ENCODE measurements at places on chromosomes 6 and 20.

- DNase-seq = no peak
These were observed 113.3 kb upstream of the SLC2A12 start for GRCh38 chr6:134165561-134166201.

- no peak for DNase-seq
These were observed 71.3 kb upstream of the EYA4 start for GRCh38 chr6:133169901-133170300.

DNA sequence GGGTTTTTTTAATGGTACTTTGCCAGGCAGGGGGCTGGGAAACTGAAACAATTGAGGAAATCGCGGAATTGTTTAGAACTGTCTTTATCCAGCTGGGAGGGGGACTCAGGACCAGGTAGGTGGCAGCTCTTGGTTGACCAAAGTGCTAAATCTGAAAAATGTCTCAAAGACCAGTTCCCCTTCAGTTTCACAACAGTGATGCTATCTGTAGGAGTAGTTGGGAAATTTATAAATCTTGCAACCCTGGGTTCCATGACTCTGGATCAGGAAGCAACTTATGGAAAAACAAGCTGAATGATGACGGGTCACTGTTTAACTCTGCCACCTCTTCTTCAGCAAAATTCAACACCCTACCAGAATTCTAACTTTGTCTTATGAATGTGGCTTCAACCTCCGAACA is 99.7 kb downstream of the FAM50B start:
- DNase-seq = no peak

- DNase-seq = no peak
These were observed 16.0 kb downstream of the DSE start for GRCh38 chr6:116386581-116387299.

DNA sequence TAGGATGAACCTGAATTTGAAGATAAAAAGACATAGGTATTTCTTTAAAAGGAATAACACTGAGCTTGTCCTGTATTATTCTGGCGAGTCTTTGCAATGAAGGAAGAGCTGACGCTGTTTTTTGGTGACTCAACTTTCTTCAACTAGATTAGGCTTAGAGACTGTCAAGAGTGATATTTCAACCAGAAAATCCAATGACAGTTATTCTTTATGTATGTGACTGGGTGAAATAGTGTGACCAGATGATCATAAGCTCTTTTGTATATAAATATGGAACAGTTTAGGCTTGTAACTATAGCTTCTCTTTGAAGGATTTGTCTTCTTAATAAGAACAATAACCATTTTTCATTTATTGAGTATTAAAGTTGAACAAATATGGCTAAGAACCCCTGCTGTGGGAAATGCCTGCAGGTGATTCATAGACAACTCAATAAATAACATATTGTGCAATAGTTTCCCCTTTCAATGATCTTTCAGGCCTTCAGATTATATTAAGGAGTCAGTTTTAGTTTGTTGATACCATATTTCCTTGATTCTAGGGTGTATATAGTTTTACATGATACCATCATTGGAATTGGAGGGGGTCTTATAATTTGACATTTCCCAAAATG is 265.6 kb upstream of the JAG1 start:
- no peak for DNase-seq

GRCh38 chr6:31157513-31158139 is at the start of gene CCHCR1:
CCHCR1 (minus strand) TSS chr6:31157802; CDS start chr6:31157600, 202 bp downstream.
- no peak for DNase-seq

DNA sequence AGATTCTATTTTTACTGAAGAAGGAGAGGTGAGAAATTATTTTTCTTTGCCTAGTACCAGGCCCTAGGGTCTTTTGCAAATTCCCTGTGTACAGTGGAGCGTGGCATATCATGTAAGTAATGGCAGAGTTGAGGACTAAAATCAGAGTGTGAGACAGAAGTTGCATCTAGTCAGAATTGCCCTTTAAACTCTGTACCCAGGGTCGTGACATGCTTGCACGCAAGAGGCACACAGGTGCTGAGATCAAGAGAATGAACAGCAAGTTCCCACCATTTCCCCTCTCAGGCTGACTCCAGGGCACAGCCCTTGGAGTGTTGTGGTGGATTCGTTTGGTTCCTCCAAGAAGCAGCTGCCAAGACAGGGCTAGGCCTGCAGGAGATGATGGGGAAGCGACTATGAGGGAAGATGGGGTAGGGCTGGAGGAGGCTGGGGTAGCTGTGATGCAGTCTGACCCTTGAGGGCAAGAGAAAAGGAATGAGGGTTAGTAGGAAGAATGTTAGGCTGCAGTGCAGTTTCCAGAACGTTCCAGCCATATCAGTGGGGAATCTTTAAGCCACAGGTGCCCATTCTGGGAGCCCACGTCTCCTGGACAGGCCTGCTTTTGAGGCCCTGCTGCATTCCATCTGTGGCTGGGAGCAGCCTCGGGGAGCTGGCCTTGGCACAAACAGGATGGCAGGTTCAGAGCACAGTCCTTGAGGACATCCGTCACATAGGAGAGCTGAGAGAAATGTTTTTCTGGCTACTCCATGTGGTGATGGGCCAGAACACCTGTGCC is 6.9 kb downstream of the NELFCD start:
- no peak for DNase-seq

GRCh38 chr20:53739799-53740785 is 146.5 kb upstream of the ZNF217 start:
- DNase-seq = no peak

GRCh38 chr20:2282181-2282580 is 13.6 kb upstream of the TGM3 start:
- no peak for DNase-seq

DNA sequence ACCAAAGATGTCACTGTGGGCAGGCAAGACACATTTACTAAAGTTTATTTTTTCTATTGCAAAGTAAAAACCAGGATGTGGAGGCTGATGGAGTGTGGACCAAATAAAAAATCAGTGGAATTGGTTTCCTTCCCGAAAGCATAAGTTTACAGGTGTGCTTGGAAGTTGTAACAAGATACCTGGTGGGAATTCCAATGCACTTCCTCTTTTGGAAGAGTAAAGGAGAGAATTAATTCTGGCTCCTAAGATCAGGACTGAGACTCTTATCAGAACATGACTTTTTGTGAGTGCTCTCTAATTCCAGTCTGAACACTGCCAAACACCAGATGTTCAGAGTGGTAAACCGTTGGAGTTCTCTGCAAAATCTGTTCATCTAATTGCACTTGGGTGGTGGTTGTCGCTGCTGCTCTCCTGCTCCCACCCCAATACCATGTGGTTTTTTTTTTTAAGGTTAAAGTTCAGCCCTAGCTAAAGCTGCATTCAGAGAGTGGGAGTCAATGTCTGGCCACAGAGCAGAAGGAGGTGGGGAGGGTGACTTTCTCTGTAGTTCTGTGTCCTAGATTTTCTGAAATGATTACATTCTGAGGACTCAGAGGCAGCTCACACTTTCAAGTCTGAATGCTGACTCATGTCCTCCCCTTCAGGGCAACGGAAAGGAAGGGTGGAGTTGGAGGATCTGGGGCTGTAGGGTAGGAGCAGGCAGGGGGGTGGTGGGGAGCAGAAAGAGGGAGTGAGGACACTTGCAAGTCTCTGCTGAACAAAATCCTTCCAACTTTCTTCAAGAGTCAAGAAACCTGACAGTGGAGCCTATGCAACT is 275.8 kb upstream of the PRDM1 start:
- no peak for DNase-seq

- no peak for DNase-seq
These were observed 85.5 kb upstream of the PMEPA1 start for GRCh38 chr20:57795342-57795697.

- DNase-seq = no peak
These were observed 28.3 kb upstream of the TLDC2 start for GRCh38 chr20:36847710-36848040.

DNA sequence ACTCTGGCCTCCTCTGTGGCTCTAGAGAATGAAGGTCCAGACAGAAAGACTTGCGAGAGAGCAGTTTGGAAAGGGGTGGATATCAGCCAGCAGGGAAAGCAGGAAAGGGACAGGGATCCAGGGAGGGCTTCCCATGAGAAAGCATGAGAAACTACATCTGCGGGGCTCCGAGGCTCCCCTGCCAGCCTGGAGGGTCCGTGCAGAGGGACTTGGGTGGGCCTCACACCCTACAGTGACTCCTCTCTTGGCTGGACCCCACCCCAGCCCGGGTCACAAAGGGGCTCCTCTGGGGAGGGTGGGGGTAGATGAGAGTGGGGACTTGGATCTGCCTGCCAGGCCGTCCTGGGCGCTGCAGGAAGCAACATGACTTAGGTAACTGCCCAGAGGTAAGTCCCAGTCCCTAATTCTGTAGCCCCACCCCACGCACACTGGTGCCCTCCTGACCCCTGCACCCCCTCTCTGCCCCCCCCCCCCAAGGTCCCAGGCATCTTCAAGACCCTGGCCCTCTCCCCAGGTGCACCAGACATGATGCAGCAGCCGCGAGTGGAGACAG is at the start of gene TMEM239:
TSS of gene TMEM239 (plus strand) at position 335 of the 553 bp plus-strand sequence. CDS start at position 526, 191 bp downstream.
- no peak for DNase-seq

Data from GM12891 (cell line).